ENCODE measurements at places on chromosomes 1 and 21. TPM values are rescaled to one million over a fixed set of nuclear protein-coding genes. Genes with fewer than 3 reads are reported as not detected.

The MKNK1 gene
- 70.2 TPM for total RNA-seq

DNA sequence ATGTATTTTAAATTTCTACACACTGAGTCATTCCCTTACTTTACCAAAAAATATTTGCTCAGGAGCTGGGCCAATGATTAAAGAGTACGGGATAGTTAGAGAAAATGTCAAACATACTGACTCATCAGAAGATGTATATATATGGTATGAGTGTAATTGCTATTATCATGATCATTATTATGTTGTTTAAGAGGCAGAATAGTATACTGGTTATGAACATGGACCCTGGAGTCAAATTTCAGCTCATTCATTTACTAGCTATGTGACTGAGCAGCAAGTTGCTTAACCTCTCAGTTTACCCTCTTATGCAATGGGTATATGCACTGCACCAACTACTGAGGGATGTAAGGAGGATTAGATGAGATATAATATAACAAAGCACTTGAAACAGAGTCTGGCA, 41.2 kb upstream of the USH2A start:
- no peak for DNase-seq

DNA sequence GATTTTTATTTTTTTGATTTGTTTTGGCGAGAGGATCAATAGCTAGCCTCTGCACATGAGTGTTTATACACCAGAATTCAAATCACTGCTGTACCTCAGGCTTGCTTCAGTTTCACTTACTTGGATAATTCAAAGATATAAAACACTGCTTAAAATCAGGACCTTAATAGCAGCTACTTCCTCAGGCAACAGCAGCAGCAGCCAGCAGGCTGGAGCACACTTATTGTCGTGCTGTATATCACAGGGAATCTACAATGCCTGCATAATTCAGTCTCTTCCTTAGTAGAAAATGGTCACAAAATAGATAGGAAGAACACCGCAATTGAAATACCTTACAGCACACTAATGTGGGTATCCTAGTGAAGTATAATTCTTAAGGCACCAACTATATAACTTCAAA, 497.3 kb downstream of the NEGR1 start:
- no peak for DNase-seq

DNA sequence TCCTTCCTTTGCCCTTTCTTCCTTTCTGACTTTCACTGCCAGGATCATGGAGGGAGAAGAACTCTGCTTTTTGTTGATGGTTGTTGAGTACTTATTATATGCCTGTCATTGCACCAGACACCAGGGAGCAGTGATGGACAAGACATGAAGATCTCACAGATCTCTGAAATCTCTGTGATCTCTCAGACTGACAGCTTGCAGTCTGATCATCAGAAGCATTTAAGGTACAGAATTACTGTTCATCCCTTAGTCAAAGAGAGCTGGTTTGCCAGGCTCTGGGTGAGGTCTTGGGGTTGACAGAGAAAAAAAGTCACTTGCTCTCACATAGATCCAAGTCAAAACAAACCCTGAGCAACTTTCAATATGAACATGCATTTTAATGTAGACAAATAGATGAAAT, 299.5 kb upstream of the FMN2 start:
- DNase-seq, result no peak

GRCh38 chr1:182786995-182787324, 2.6 kb upstream of the NPL start:
- DNase-seq, result no peak

GRCh38 chr1:183842795-183843144, 37.9 kb downstream of the RGL1 start:
- no peak for DNase-seq

The GPR161 gene
- total RNA-seq, result 0.20 TPM

DNA sequence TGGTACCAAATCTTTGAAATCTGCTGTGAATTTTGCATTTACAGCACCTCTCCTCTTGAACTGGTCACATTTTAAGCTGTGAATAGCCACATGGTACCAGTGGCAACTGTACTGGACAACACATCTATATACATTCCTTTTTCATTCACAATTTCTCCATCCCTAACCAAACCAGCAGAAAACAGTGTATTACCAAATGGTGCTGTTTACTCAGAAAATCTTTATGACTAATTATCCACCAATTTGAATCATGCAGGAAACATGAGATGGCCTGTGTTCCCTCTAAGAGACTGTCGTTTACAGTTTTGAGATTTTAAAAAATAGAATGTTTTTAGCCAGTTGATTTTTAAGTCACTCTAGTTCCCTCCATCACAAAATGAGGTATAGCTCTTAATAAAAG, 17.6 kb upstream of the CCT8 start:
- no peak for DNase-seq

DNA sequence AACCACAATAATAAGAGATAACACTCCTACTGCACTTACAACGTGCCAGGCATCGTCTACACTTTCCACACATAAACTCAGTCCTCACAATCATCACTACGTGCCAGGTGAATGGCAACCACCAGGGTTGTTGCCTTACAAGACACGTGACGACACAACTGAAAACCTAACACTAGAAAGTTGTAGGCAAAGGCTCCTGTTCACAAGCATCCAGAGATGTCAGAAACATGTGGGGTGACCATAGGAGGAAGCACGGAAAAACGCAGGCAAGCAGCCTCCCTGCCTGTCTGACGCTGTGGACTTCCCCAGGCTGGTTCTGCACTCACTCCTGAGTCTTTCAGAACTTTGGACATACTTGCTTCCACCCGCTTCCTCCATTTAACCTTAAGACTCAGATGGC, 7.0 kb downstream of the CAPZB start:
- DNase-seq, result no peak

The XPR1 gene
- total RNA-seq, result 17.5 TPM

DNA sequence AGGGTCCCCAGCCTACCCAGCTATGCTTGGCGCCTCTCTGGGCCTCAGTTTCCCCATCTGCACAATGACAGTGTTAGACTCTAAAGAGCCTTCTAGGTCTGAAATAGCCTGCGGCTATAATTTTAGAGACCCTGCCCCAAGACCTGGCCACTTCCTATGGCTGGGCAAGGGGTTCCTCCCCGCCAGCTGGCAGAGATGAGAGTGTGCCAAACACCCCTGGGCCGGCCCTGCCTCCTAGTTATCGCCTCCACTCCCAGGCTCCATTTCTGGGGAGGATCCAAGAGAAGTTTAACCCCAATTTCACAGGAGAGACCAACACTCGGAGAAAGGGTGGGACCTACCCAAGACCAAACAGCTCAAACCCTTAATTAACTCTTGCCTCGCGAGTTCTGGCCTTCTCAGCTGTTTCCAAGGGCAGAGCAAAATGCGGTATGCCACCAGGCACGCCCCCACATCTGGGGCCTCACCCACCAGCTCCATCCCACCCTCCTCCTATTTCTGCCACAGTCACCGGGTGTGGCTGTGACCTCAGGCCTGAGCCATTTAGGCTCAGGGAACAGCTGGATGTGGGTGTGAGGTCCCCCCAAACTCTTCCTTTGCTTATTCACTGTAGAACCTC, 35.7 kb downstream of the TTC39A start:
- no peak for DNase-seq

GRCh38 chr21:36551731-36552433, 72.0 kb upstream of the CLDN14 start:
- no peak for DNase-seq

GRCh38 chr21:34795548-34796180, 126.9 kb downstream of the CLIC6 start:
- no peak for DNase-seq

DNA sequence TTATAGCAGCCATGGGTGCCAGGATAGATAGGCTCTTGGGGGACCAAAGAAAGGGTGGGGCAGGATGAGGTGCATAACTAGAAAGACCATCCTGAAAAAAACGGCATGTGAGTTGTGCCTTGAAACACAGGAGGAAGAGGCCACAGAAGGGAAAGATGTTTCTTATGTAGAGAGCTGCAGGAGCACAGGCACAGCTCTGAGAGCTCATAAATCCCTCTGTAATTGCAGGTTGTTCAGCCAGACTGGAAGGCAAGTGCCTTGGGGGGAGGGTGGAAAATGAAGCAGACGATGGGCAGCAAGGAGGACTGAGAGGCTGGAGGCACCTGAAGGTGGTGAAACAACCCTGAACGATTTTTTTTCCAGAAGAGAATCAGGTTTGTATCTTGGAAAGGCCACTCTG, 170.7 kb downstream of the NR5A2 start:
- no peak for DNase-seq

- no peak for DNase-seq
These were observed 1.6 kb downstream of the TP53BP2 start for GRCh38 chr1:223843934-223844786.

The SUMO3 gene
- total RNA-seq, result 82.6 TPM

The PDC gene
- total RNA-seq, result not detected

GRCh38 chr1:48109390-48110013, 112.3 kb upstream of the TRABD2B start:
- DNase-seq, result no peak

DNA sequence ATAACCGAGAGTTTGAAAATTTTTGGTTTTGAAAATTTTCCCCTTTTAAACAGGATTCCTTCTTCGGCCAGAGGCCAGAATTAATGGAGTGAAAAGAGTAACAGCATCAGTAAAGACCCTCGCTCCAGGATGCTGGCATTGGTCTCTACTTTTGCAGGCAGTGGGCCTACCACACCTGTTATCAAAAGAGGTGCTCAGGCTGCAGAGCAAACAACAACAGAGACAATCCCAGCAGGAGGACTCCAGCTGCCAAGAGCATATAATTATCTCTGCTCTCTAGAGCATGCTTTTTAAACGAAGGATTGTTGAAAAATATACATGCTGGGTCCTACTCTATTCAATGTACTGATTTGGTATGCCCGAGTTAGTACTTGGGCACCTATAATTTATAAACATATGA, 1048.5 kb downstream of the PLA2G4A start:
- no peak for DNase-seq

The C4BPA gene
- not detected for total RNA-seq
